ENCODE measurements at places on chromosomes 3 and 15.

- no peak for DNase-seq
These were observed 41.6 kb downstream of the ISG20 start for GRCh38 chr15:88680241-88681001.

- DNase-seq, result peak; percentile 40
These were observed 517.2 kb downstream of the FOXP1 start for GRCh38 chr3:71066356-71066755.

DNA sequence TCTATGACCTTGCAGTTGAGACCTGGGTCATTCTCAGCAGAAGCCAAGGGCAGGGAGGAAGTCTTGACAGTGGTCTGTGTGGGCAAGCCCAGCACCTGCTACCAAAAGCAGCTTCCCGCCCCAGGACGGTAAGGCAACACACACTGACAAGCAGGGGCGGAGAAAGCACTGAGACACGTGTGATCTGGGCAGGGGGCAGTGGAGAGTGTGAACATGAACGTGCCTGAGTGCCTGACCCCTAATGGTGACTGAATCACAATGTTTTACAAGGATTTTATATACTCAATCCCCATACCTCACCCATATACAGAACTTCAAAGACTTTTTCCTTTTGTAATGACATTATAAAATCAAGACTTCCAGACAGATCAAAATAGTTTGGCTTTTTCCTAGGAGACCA, 35.2 kb downstream of the ANP32A start:
- DNase-seq, result no peak

DNA sequence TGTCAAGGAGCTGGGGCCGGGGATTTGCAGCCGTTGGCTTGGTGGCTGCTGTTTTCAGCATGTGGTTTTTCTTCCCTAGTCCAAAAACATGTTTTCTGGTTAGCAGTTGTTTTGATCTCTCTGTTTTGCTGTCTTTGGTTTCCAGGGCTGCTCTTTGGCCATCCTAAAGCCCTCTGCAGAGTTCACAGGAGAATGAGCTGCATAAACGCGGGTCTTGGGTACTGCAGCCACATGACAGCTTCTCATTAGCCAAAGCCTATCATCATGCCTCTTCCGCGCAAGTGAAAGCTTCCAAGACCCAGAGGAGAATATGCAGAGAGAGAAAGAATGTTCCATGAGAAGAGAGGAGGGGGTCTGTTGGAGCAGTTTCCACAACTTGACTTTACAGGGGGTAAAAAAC, 138.5 kb downstream of the NTRK3 start:
- no peak for DNase-seq

- no peak for DNase-seq
These were observed 37.0 kb downstream of the DAPK2 start for GRCh38 chr15:64009241-64009640.

GRCh38 chr3:184761075-184761841, 49.4 kb upstream of the MAGEF1 start:
- DNase-seq, result no peak

All from inflammatory macrophage treated with lipopolysaccharide for 1 hour (primary cell).